NCI-H460 (cell line): ENCODE measurements at places on chromosomes 16 and 17. TPM values are rescaled to one million over a fixed set of nuclear protein-coding genes. Genes with fewer than 3 reads are reported as not detected.

The CBX8 gene
- 7.8 and 11.0 TPM in 2 replicates for total RNA-seq

DNA sequence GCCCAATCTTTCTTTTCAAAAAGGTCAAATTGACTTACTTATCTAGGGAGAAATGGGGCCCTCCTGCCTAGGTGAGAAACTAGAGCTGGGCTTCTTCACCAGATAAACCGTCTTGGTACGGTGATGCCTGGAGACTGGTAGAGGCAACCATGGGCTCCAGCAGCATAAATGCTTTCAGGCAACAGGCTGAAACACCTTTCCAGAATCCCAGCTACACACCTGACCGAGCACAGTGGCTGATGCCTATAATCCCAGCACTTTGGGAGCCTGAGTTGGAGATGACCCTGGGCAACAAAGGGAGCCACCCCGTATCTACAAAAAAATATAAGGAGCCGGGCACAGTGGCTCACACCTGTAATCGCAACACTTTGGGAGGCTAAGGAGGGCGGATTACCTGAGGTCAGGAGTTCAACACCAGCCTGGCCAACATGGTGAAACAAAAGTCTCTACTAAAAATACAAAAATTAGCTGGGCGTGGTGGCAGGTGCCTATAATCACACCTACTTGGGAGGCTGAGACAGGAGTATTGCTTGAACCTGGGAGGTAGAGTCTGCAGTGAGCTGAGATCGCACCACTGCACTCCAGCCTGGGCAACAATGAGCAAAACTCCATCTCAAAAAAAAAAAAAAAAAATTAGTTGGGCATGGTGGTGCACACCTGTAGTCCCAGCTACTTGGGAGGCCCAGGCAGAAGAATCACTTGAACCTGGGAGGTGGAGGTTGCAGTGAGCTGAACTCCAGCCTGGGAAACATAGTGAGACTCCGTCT lies 8.0 kb downstream of the TRAF4 start:
- DNase-seq, result no peak

DNA sequence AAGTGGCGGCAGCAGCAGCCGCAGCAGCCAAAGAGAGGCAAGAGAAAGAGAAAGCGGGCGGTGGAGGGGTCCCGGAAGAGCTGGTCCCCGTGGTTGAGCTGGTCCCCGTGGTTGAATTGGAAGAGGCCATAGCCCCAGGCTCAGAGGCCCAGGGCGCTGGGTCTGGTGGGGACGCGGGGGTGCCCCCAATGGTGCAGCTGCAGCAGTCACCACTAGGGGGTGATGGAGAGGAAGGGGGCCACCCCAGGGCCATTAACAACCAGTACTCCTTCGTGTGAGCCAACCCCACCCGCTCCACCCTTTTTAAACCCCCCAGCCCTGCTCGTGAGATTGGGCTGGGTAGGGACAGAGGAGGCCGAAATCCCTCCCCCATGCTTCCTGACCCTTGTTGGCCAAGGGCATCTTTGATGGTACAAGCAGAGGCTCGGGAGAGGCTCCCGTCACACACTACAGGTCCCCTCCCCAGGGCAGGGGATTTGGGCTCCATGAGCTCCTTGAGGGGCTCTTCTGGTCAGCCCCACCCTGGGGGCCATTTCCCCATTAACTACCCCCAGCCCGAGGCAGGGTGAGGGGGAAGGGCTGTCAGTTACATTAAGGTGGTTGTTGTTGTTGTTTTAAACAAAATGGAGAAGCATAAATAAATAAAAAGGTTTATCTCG lies 4.6 kb upstream of the ATP2A1 start:
- DNase-seq, result peak; percentile 17

DNA sequence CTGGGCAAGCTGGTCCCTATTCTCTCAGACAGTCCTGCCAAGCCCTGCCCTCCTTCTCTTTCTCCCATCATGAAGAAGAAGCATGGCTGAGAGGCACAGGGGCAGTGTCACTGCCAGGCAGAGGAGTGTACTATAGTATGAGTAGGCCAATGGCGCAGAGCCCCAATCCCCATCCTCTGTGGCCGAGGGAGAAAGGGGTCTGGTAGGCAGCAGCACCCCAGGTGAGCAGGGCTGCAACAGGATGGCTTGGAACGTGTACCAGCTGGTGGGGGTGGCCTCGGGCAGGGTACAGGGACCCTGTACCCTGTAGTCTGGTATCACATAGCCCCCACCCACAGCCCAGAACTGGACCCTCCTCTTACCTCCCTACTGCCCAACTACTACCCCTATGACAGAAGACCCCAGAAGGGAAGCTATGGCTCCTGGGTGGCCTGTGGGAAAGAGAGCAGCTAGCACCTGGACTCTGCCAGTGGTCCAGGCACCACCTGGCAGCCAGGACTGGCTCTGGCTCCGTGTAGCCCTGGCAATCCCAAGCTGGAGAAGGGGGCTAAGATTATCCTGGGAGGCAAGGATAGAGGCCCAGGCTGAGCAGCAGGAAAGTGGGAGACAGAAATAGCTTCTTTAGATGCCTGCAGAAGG lies 4.4 kb downstream of the SMARCD2 start:
- DNase-seq, result no peak
